ENCODE measurements at places on chromosomes 2 and 18. TPM values are rescaled to one million over a fixed set of nuclear protein-coding genes. Genes with fewer than 3 reads are reported as not detected.

Gene GKN2
- not detected for total RNA-seq

Gene GALNT13
- 0.18 TPM for total RNA-seq

Gene IKZF2
- 16.8 TPM for total RNA-seq

Gene PTRHD1
- total RNA-seq, result 50.5 TPM

Gene CASP8
- total RNA-seq, result 15.6 TPM

Gene HOXD13
- total RNA-seq, result 0.53 TPM

Gene BMP10
- not detected for total RNA-seq

Gene FLACC1
- 0.35 TPM for total RNA-seq

Gene CNTNAP5
- not detected for total RNA-seq

Gene REG3G
- total RNA-seq, result not detected

Gene SLC39A6
- total RNA-seq, result 46.3 TPM

Gene TPGS2
- 157 TPM for total RNA-seq

Gene PIEZO2
- total RNA-seq, result not detected

Gene FAM237A
- not detected for total RNA-seq

Gene APCDD1
- total RNA-seq, result not detected

Gene LCLAT1
- 13.3 TPM for total RNA-seq

Gene LCT
- total RNA-seq, result not detected

Gene NOL4
- total RNA-seq, result not detected

Gene TSGA10
- total RNA-seq, result 0.71 TPM

Gene OXER1
- total RNA-seq, result not detected

Gene ZDBF2
- 4.4 TPM for total RNA-seq
